RCC 7860 (cell line): ENCODE measurements at places on chromosomes 4 and X.

DNA sequence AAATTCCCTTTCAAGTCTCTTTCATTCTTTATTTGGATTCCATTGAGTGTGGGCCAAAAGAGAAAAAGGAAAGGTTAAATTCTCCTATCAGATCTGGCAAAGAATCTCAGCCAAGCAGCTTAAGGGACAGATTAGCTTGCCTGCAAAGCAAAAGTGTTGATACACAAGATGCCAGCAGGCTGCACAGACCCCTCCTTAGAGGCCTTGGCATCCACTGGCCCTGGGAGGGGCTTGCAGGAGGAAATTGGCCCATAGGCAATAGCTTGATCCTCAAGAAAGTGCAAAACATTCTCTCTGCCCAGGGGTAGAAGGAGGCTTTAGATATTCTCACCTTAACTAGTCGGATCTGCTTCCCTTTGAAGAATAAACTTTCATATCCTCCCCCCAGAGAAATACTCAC, 300.4 kb upstream of the CPEB2 start:
- DNase-seq: no peak

GRCh38 chrX:15328131-15328530, 7.2 kb downstream of the PIGA start:
- no peak for DNase-seq

DNA sequence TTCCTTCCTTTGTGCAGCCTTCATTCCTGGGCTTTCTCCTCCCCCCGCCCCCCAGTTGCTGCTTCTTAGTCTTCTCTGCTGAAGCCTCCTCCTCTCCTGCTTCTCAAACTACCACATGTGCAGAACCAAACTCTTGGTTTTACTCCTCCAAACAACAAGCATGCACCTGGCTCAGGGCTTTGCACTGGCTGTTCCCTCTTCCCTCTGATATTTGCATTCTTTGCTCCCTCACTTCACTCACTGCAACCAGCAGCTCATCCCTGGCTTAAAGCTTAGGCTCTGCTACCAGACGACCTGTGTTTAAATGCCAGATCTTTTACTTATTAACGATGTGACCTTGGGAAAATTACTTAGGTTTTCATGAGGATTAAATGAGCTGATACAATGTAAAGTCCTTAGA, 51.4 kb downstream of the MED28 start:
- no peak for DNase-seq

DNA sequence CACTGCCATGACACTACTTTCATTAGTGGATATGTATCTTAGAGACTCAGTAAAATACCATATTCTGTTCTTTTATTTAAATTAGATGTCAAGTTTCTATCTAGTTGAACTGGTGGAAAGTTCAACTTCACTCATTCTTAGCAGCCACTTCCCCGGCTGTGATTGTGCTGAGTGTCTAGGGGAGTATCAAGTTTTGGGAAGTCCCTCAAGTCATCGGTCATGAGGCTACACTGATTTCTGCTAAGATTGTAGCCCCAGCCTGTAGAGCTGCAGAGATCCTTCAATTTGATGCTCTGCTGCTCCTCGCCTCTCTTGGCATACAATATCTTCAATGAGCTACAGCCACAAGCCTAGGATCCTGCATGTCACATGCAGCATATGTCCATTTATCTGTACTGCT, 53.9 kb downstream of the DMP1 start:
- no peak for DNase-seq

- no peak for DNase-seq
Measured at GRCh38 chrX:43564953-43565352, 91.1 kb upstream of the MAOA start.

DNA sequence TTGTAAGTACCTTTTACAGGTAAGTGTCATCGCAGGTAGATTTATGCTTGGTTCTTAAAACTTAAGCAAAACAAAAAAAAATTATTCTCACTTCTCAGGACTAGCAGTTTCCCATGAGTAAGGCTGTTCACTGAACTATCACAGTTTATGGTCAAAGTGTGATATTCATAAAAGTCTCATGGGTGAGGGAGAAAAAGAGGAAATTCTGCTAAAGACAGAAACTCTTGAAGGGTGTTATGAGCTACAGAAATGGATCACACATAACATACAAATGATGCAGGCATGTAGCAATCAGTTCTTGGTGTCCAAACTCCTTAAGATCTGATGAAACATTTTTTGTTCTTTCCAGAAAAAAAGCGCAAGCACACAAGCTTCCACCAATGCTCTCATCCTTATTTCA, 8.5 kb downstream of the RAB9A start:
- DNase-seq: no peak

GRCh38 chr4:95546221-95546620, 2.6 kb downstream of the UNC5C start:
- DNase-seq: no peak

DNA sequence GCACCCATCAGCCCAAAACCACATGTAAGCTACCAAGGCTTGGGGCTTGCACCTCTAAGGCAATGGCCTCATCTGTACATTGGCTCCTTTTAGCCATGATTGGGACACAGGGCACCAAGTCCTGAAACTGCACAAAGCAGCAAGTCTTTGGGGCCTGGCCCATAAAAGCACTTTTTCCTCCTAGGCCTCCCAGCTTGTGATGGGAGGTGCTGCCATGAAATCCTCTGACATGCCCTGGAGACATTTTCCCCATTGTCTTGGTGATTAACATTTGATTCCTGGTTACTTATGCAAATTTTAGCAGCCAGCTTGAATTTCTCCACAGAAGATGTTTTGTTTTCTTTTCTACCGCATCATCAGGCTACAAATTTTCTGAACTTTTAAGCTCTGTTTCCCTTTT, 58.5 kb upstream of the PABPC4L start:
- DNase-seq: no peak

GRCh38 chr4:159607809-159608208, 504.9 kb downstream of the RAPGEF2 start:
- DNase-seq: no peak

GRCh38 chr4:174434455-174434854, 87.8 kb downstream of the HPGD start:
- DNase-seq: no peak

- DNase-seq: no peak
Measured at GRCh38 chrX:69082055-69082752, 83.0 kb downstream of the PJA1 start.

DNA sequence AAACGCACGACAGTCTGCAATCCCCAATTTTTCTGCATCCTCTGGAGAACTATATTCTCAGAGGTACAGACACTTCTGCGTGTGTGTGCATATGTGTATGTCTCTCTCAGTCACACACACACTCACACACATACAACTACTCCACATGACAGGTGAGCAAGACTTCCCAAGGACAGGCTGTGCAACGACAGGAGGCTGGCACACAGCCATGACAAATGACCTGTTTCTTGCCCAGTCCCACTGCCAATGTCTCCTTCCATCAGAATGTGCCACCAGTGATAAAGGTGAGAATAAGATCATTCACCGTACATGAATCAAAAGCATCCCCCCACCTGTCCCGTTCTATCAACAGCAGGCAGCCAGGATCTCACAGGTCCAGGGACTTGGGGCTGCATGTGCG, 52.4 kb downstream of the PPP2R2C start:
- no peak for DNase-seq

- DNase-seq: no peak
Measured at GRCh38 chrX:70554081-70554480, 109.4 kb downstream of the DLG3 start.

GRCh38 chr4:113534711-113535110, 226.8 kb downstream of the CAMK2D start:
- no peak for DNase-seq

DNA sequence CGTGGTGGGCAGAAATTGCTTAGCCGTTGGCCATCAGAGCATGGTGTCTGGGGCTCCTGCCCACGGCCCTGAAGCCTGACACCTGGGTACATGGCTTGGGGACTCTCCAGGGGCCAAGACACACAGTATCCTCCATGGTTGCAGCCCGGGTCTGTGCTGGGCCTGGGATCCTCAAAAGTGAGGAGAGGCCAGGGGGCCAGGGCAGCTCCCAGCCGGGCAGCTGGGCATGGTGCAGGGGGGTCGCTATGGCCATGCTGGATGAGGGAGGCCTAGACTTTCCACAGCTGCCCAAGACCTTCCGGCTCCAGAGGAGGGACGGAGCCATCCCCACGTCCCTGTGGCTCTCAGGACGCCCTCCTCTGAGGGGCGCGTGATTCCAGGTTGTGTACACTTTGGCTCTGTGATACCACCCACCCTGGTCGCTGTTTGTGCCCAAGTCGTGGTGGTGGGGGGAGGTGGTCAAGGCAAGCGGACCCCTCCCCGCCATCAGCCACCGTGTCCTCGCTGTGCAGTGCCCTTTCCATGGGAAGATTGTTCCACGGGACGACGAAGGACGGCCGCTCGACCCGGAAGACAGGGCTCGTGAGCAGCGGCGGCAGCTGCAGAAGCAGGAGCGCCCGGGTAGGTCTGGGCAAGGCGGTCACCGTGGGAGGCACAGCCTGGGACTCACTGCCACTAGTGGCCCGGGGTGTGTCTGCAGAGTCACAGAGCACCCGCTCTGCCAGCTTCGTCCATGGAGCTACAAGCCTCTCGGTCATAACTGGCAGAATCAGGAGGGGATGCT, 25.7 kb downstream of the NKX1-1 start:
- no peak for DNase-seq

GRCh38 chr4:8218371-8219031, 19.4 kb downstream of the SH3TC1 start:
- no peak for DNase-seq

- no peak for DNase-seq
Measured at GRCh38 chr4:187826725-187827124, 168.8 kb upstream of the ZFP42 start.

GRCh38 chrX:16977771-16978170, 31.3 kb downstream of the REPS2 start:
- DNase-seq: no peak

- DNase-seq: no peak
Measured at GRCh38 chrX:97306771-97307470, 423.2 kb downstream of the RPA4 start.

GRCh38 chr4:40196724-40197281, at the start of gene RHOH:
Gene RHOH (plus strand): TSS chr4:40197031. CDS start chr4:40243387, 46,356 bp downstream.
- no peak for DNase-seq
